ENCODE measurements at places on chromosomes 7 and 10. TPM values are rescaled to one million over a fixed set of nuclear protein-coding genes. Genes with fewer than 3 reads are reported as not detected.

DNA sequence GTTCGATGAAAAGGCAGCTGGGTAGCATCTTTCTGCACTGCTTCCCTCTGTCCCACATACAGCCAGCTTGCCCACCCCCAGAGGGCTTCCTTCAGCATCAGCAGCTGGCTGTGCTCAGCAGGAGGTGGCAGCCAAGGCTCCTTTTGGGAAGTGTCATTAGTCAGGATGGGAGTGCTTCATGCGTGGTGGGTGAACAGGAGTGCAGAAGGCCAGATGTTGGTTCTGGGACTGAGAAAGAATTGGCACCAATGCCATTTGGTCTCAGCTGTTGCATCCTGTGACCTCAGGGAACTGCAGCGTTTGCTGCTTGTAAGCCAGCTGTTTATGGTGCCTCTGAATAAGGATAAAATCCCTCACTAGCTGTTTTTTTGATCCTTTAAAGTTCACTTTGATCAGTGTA, 131.1 kb upstream of the SORCS3 start:
- no peak for DNase-seq

GRCh38 chr7:124812764-124813163, 47.2 kb upstream of the GPR37 start:
- no peak for DNase-seq

FGL2 gene
- not detected for total RNA-seq

TMEM139 gene
- total RNA-seq: 14.5 TPM

DNA sequence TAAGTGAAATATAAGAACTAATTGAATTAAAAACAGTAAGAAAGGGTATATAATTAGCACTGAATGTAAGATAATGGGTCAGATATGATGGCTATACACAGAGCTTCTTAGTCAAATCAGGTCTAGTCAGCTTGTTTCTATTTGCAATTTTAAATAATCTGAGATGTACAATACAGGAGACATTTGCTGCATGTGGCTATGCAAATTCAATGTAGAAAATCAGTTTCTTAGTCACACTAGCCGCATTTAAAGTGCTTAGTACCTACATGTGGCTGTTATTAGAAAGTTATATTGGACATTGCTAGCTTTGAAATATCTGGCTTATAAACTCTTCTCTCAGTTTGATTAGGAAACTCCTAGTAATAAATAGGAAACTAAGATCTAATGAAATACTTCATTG, 25.3 kb downstream of the CCDC7 start:
- no peak for DNase-seq

UTF1 gene
- total RNA-seq: not detected

- DNase-seq: no peak
Measured at GRCh38 chr7:727104-727805, at the start of gene PRKAR1B. Gene PRKAR1B (minus strand): TSS chr7:727281. CDS start chr7:711505, 15,776 bp downstream.

DNA sequence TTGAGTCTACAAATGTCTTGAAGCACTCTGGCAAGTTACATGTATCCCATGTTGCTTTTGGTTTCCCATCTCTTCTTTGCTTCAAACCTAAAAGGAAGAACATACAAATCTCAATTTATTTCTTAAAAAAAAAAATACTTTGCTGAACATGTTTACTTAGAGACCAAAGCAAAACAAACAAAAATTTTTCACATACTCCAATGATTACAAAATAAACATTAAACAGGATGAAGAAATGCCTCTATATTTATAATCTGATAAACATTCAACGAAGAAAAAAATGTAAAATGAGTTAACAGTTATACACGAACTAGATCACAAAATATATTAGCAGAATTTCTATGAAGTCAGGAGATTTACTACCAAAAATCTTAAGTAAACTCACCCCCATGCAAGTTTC, 31.3 kb downstream of the FAM204A start:
- no peak for DNase-seq

GRCh38 chr10:104317269-104317710, 21.0 kb downstream of the ITPRIP start:
- DNase-seq: no peak

DNA sequence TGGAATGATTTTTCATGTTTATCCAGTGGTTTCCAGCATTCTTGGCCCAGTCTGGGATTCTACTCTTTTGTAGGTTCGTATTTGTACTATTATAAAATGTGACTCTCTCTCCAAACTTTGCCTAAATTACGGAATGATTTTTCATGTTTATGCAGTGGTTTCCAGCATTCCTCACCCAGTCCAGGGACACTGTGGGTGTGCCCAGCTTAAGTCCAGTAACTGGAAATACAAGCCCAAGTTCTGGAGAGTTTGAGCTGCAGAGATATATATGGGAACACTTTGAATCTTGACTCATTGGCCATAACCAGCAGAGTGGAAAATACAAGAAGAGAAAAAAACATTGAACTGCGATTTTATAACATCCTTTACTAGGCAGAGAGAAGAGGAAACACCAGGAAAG, 5.9 kb upstream of the MAGI2 start:
- DNase-seq: no peak

GRCh38 chr10:16887565-16887964, 70.3 kb upstream of the RSU1 start:
- no peak for DNase-seq

GRCh38 chr10:77695186-77695585, 57.6 kb upstream of the KCNMA1 start:
- no peak for DNase-seq

TEX47 gene
- total RNA-seq: not detected

DNA sequence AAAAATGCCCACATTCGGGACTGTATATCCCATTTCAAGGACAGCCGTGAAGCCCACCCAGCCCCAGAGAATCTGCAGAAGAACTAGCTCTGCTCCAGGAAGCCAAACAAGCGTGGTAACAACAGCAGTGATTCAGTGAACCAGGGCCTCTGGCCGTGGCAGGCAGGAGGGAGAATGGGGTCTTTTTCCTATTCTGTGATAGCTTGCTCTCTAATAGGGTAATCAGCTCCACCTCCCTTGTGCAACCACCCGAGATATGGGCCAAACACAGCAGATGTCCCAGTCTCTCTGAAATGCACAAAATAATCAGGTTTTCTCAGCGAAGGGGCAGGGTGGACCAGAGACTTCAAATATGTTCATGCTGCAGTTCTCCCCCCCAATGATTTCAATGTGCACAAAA, 35.8 kb downstream of the CHST15 start:
- DNase-seq: no peak

DNA sequence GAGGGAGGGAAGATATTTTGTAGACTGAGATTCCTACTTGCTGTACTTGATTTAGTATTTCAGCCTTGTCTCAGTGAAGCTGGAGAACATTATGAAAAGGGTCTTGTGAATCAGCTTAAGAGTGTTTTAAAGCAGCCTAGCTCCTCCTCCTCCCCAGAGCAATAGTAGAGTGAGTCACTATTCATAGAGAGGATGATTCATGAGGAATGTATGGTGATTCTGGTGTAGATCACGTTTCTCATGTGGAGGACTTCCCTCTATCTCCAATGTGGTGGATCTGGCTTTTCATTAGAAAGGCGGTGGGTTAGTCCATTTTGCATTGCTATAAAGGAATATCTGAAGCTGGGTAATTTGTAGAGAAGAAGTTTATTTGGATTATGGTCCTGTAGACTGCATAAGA, 340.1 kb upstream of the CHRM2 start:
- DNase-seq: no peak

SMIM30 gene
- 51.9 TPM for total RNA-seq

ADAMTS14 gene
- total RNA-seq: 1.3 TPM

Data from epithelial cell of proximal tubule (primary cell).